ENCODE measurements at places on chromosomes 12 and 14.
A peak's percentile ranks its signal among the peaks of the same experiment; 100 is the strongest.

- DNase-seq: peak; percentile 88
These were observed 58.2 kb upstream of the FLRT2 start for GRCh38 chr14:85471744-85472143.

DNA sequence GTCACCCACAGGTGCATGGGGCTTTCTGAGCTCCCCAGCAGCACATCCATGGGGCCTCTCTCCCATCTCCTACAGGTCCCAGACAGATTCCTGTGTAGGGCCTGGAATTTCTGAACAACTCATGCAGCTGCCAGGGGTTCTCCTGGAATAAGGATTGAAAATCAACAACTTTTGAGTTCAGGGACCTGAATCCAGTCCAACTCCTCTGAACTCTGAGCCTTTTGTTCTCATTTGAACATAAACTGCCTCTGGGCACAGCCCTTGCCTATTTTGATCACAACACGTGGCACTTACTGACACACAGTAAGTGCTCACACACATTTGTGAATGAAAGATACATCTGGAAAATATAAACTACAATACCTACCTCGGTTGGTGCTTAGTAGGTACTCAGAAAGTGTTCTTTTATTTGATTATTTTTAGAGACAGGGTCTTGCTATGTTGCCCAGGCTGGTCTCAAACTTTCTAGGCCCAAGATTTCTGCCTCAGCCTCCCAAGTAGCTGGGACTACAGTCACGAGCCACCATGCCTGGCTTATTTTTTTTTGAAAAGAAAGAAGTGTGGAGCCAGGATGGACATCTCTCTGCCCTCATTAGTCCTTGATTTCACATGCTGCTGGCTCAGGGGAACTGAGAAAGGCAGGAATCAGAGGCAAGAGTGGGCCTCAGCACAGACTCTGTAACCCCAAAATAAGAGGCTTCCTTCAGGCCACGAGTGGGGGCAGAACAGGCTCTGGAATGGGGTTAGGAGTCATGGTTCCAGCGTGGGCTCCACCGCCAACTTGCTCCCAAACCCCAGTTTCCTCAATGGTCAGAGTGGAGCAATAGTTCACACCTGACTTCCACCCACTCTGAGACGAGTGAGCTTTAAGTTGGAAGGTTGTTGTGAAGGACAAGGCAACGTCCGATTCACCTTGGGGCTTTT lies 27.0 kb downstream of the SYNE3 start:
- DNase-seq: no peak

GRCh38 chr14:50667684-50667995 lies 466 bp downstream of the SAV1 start:
- peak; percentile 2 for DNase-seq

- DNase-seq: peak; percentile 47
These were observed 9.2 kb downstream of the GLIPR1 start for GRCh38 chr12:75489613-75490210.
